ENCODE measurements at places on chromosomes 2 and 18.

DNA sequence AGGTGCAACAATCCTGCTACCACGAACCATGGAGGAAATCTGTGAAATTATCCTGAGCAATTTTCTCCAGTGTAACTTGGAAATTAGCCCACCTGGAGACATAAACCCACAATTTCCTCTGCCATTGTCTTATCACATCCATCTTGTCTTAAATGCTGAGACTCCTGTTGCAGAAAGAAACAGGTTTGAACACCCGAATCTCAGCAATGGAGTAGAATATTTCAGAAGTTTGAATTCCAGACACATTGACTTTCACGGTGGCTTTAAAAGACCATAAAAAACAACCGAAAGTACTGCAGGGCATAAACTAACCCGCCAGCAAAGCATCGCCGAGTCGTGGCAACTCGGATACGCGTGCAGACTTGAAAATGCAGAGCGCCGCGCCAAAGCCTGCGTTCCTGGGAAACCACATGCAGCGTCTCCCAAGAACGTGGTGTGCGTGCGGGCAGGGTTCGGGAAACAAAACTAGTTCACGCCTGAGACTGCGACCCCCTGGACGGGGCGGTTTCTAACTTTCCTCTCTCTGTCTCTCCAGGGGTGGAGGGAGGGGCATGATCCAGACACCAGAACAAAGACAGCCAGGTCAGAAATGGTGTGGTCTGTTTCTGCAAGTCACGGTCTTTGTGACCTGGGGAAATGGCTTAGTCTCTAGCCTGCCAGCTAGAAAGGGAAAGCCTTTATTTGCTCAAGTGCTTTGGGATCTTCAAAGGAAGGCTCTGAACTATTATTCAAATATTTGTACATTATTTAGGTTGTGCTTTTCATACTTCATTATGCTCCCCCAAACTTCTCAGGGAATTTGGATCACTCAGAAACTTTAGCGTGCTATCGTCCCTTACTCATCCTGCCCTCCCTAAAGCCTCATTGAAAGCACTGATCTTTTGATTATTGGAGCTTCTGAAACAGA is 26.9 kb upstream of the KCTD1 start:
- DNase-seq: no peak

GRCh38 chr2:156215656-156216055 is 116.9 kb downstream of the NR4A2 start:
- DNase-seq: no peak

DNA sequence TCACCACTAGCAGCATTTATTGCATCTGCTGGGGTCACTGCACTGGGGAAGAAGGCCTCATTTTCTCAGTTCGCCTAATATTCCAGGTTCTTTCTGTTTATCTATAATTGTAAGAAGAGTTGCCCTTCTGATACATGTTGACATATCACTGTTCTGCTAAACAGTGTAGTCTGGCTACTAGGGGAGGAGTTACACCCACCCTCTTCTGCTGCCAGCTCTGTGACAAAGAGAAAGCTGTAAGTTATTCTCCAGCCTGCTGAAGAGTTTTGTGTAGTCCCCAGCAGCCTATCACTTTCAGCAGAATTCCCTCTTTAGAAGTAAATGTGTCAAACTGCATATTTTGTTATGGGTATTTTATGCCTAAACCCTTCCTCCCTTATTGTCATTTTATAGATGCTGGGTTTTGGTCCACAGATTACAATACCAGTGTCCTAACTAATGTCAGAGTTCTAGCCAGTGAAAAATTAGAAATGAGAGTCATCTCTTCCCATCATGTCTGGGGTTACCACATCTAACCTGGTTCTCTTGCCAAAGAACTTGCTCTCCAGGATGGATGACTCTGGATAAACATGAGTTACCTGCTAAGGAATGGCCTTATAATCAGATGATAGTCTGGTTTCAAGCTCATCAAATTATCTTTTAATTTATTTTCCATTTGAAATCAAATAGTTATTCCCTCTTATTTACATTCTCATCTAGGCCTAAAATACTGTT is 5.6 kb upstream of the MBOAT2 start:
- DNase-seq: no peak

GRCh38 chr2:34104601-34105000 is 505.5 kb upstream of the FAM98A start:
- DNase-seq: no peak

- DNase-seq: no peak
These were observed 679.6 kb downstream of the MBD2 start for GRCh38 chr18:53544917-53545316.

GRCh38 chr2:805664-806063 is 128.5 kb upstream of the TMEM18 start:
- no peak for DNase-seq

- no peak for DNase-seq
These were observed 160.9 kb downstream of the ZEB2 start for GRCh38 chr2:144358979-144359541.

GRCh38 chr2:39033980-39034379 is 86.9 kb downstream of the SOS1 start:
- DNase-seq: no peak

- DNase-seq: no peak
These were observed 498.4 kb downstream of the XIRP2 start for GRCh38 chr2:167386694-167387093.

- no peak for DNase-seq
These were observed 34.0 kb upstream of the MALL start for GRCh38 chr2:110149330-110150220.

- no peak for DNase-seq
These were observed 238.3 kb downstream of the PRKCE start for GRCh38 chr2:45889620-45890370.

DNA sequence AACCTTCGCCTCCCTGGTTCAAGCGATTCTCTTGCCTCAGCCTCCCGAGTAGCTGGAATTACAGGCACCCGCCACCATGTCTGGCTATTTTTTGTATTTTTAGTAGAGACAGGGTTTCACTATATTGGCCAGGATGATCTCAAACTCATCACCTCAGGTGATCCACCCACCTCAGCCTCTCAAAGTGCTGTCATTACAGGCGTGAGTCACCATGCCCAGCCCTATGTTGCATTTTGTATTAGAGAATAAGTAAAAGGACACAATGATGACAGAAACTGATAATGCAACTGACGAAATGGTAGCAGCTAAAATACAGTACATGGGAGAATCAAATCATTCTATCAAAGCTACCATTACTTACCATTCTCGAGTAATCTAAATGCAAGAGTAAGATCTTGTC is 276.7 kb downstream of the DSEL start:
- no peak for DNase-seq

DNA sequence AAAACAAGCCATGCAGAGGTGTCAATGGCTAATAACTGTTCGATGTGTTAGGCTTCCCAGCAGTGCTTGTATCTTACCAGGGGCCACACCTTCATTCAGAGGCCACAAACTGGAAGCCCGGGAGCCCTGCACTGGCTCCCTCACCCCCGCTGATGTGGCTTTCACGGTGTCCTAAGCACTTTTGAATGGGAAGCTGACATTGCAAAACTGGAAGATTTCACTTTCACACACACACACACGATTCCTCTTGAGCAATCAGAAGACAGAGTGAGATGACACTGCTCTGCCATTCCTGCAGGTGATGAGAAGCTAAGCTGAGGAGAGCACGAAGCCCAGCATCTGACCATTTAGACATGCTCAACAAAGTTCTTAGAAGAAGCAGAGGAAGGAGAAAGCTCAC is 8.6 kb upstream of the ZNF407 start:
- no peak for DNase-seq

DNA sequence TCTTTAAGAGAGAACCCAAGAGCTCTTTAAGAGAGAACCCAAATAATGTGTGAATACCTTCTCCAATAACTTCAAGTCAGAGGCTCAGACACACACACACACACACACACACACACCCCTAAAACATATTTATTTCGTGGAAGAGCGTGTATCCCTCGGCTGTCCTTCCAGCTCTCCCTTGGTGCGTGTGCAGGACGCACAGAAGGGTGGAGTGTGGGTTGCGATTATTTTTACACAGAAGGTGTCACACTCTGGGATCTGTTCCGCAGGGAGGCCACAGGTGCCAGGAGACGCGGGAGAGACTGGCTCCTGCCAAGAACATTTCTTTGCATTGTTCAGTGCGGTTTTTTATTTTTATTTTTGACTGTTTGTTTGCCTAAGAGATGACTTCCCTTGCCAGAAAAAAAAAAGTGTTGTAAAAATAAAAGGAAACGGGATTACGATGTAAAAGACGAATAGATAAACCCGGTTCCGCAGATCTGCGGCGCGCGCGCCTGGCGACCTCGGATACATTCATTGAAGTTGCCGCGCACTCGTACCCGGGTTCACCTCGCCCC is 47.3 kb upstream of the ATP6V1B1 start:
- no peak for DNase-seq

- DNase-seq: no peak
These were observed 19.3 kb upstream of the CAVIN2 start for GRCh38 chr2:191866195-191866594.

DNA sequence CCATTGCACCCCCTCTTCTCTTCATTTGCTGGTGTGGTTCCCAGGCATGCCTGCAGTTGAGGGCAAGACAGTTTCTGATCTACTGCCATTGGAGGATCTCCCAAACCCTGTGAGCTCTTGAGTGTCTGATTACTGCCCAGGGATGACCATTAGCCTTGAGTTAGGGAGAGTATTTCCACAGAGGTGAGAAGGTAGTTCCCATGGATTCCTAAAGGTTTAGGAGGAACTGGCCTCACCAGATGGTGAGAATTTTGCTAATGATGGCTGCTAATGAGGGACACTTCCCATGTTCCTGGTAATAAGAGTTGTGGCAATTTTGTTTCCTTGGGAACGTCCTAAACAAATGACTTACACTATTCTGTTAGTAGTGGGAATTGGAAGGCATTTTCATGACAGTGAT is 42.5 kb downstream of the PTPRM start:
- DNase-seq: no peak

DNA sequence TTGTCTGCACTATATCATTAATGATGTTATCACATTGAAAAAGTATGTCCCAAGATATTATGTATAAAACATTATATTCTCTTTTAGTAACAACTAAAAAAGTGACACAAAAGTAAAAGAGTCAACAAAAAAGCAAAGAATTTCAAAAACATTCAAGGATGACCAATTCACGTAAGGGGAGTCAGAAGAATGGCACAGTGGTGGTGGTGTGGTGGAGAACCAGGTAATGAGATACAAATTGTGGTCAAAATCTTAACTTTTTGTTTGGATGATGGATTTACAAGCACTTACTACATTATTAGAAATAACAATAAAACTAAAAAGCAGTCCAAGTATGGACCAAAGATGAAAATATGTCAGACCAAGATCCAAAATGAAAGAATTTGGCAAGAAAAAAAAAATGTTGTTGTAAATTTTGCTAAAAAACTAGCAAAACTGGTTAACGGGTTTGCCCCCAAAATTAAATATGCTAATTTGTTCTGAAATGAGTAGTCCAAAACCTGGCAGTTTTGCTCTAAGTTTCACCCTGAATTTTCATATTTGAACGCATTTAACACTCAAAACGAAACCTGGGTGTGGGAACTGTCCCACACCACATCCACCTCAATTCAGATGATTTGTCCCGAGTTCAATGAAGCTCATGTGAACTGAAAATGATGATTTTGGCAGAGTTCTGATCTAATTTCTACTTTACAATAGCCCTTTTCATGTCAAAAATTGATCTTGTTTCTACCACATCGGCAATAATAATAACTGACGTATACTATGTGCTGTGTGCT is 135.8 kb downstream of the IKZF2 start:
- no peak for DNase-seq

DNA sequence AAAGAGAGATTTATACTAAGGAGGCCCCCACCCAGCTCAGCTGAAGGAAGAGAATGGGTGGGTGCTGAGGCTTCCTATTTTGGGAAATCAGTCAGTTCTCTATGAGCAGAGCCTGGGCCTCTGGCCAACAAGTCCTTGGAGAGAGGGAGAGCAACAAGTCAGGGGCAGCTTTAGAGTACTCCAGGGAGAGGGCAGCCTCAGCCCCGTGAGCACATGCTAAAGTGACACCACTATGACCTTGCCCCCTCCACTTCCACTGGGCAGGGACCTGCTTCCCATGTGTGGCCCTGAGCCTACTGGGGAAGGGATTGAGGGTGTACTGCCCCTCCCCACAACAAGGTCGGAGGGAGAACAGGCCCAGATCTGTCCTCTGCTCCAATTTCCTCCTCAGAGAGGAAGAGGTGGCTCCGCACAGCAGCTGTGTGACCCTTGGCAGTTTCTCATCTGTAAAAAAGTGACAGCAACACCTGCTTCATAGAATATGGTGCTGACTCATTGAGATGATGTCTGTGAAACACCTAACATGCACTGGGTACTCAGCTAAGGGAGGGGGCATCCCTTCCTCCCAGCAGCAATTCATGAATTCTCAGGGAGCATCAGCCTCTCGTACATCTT is 72.9 kb downstream of the CLHC1 start:
- no peak for DNase-seq

GRCh38 chr2:14951569-14952285 is 319.2 kb downstream of the LRATD1 start:
- DNase-seq: no peak

GRCh38 chr18:62811674-62812073 is 96.3 kb downstream of the PHLPP1 start:
- no peak for DNase-seq

GRCh38 chr2:143686585-143687164 is 557.5 kb downstream of the ARHGAP15 start:
- no peak for DNase-seq

DNA sequence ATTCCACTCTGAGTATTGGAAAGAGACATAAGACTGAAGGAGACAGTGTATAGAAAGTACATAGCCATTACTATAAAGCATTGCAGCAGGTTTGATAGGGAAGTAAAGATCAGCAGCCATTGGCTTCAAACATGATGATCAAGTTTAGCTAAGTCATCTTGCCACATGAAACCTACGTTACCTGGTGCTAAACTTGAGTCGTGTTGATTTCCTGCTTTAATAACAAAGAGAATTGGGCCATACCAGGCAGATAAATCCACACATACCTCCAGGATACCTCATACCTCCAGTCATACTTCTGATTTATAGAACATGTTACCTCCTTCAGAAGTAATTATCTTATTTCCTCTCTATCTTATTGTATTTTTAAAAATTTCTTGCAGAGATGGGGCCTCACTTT is 10.3 kb upstream of the KYNU start:
- no peak for DNase-seq

- DNase-seq: no peak
These were observed 40.8 kb downstream of the AGPS start for GRCh38 chr2:177433402-177433801.

Data from stimulated activated CD4-positive, alpha-beta T cell treated with anti-CD3 and anti-CD28 coated beads, TNF-alpha, amount 100 ng/mL, for 24 hours (primary cell).